Hepatocyte (in vitro differentiated cells): ENCODE measurements at places on chromosomes 5 and 9. TPM values are rescaled to one million over a fixed set of nuclear protein-coding genes. Genes with fewer than 3 reads are reported as not detected.

The FOXE1 gene
- polyA plus RNA-seq, result 0.99 and 3.7 TPM in 2 replicates

The WDR38 gene
- not detected in 2 replicates for polyA plus RNA-seq

The SPINK6 gene
- not detected in 2 replicates for polyA plus RNA-seq

The CDC26 gene
- polyA plus RNA-seq, result 62.5 and 77.2 TPM in 2 replicates

The C1QTNF2 gene
- polyA plus RNA-seq, result 1.5 and 1.6 TPM in 2 replicates

The ZNG1F gene
- 10.5 and 14.3 TPM in 2 replicates for polyA plus RNA-seq

The PLPP7 gene
- polyA plus RNA-seq, result 0.46 and 0.92 TPM in 2 replicates

The EIF4EBP3 gene
- polyA plus RNA-seq, result 6.6 and 6.9 TPM in 2 replicates

The NRARP gene
- polyA plus RNA-seq, result 13.1 and 18.7 TPM in 2 replicates

The LCN2 gene
- polyA plus RNA-seq, result 5.6 and 12.8 TPM in 2 replicates

The SLC35D2 gene
- 68.0 and 87.5 TPM in 2 replicates for polyA plus RNA-seq

The CDKN2B-AS1 gene
- polyA plus RNA-seq, result 0.26 and 0.68 TPM in 2 replicates

The IL5 gene
- polyA plus RNA-seq, result not detected in 2 replicates

The TMEM252 gene
- 0.16 and 0.41 TPM in 2 replicates for polyA plus RNA-seq

The AGPAT2 gene
- polyA plus RNA-seq, result 242 and 249 TPM in 2 replicates
